ENCODE measurements at places on chromosomes 3 and 15.

- DNase-seq, result no peak
Observed at GRCh38 chr3:43159131-43159875, 53.4 kb upstream of the POMGNT2 start.

DNA sequence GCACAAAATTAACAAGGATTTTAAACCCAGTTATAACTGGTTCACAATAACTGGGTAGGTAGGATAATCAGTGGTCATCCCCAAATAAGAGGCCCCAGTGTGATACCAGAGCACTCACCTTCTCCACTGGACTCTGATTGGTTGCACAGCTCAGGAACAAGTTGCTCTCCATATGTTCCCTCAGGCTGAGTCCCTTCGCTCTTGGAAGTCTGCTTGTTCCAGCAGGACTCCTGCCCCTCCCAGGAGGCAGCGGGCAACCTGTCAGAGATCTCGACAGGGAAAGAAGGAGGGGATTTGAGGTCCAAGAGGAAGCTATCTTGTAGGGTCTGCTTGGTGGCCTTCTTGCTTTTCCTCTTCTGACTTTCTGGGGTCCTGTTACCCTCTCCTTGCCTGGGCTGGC, 51.6 kb upstream of the HEG1 start:
- DNase-seq, result no peak

- DNase-seq, result no peak
Observed at GRCh38 chr3:20008646-20009045, 3.4 kb downstream of the PP2D1 start.

DNA sequence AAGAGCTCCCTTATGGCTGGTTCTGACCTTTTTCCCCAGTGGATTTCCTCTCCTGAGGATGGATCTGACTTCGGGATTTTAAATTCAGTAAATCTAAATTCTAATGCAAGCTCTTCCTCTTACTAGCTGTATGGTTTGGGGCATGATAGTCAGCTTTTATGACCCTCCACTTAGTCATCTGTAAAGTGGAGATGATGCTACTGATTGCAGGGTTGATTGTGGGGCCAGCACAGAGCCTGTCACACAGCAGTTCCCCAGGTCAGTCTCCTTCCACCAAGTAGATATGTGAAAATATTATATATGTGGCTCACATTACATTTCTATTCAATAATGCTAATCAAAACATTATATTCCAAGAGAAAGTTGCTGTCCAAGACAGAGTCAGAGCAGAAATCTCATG, 141.3 kb upstream of the UBE2E1 start:
- no peak for DNase-seq

DNA sequence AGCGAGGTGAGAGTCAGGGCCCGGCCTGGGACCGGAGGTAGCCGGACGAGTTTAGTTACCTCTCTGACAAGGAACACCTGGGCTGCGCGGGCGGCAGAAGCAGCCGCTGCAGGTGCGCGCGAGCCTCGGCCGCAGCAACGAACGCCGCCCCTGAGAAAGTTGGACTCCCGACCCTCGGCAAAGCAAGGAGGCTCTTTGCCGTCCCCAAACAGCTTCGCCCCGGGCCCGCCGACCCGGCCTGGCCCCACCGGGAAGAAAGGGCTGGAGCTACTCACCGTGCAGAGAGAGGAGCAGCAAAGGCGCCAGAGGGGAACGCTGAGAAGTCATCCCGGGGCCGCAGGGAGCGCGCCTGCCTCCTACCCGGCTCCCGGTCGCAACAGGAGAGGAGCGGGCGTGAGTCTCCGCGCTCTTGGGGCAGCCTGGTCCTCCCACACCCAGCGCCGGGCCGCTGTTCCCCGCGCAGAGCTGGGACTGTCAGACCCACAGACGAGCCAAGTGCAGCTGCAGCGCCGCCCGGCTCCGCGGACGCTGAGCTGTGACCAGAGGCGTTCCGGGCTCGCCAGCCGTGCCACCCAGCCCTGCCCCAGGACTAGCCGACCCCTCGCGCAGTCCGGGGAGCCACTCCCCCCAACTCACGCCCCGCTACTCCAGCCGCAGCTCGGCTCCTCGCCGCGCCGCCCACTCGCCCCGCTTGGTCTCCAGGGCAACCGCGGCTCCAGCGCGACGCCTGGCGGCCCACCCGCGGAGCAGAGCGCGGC, at the start of gene IGSF11:
TSS of gene IGSF11 (minus strand) at position 591 of the 758 bp plus-strand sequence. CDS start at position 327, 264 bp downstream.
- peak; percentile 53 for DNase-seq

- no peak for DNase-seq
Observed at GRCh38 chr3:126338790-126339288, 18.4 kb downstream of the KLF15 start.

DNA sequence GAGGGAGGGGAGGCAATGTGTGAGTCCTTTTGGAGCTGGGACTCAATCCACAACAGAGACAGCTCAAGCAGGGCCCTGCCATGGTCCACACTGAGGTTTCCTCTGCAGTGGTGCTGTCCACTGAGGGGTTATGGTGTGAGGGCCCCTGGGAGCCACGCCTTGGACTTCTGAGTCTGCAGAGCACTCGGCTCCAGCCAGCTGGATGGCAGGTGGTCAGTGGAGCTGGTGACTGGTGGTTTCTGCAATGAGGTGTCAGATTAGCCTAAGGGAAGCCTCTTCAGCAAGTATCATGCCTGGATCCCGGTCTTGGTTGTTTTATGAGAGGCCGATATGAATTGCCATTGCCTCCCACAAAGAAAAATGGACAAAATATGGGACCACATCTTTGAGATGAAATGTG, 21.7 kb downstream of the LSM3 start:
- DNase-seq, result no peak

DNA sequence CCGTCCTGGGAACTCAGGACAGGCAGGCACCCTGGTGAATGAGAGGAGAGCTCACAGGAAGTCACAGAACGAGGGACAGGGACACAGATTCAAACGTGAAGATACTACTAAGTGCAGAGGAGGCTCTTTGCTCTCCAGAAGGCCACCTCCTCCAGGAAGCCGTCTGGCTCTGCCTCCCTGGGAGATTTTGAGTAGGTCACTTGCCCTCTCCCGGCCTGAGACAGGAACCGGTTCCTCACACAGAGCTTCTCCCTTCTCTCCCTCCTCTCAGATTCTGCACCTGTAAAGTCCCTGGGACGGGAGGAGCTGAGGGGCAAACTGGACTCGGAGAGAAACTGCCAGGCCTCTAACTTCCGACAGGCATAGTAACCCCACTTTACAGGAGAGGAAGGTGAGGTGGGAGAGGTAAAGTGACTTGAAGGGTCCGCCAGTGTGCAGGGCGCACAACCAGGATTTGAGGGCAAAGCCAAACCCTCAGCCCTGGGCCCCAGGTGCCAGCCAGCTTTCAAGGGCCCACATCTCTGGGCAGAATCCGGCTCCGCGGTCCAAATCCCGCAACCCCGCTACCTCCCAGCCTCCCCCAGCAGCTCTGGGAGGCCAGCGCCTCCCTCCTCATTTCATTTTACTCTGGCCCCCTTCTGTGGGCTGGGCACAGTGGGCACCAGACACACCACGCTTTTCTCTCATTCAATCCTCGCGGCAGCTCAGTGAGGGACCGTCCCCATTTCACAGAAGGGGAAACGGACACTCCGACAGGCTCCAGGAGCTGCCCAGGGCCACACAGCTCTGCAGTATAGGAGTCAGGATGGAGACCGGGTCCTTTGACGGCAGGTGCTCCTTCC, 150.2 kb downstream of the SMAD6 start:
- DNase-seq, result peak; percentile 45

- no peak for DNase-seq
Observed at GRCh38 chr3:52248165-52248541, 2.6 kb downstream of the PPM1M start.

DNA sequence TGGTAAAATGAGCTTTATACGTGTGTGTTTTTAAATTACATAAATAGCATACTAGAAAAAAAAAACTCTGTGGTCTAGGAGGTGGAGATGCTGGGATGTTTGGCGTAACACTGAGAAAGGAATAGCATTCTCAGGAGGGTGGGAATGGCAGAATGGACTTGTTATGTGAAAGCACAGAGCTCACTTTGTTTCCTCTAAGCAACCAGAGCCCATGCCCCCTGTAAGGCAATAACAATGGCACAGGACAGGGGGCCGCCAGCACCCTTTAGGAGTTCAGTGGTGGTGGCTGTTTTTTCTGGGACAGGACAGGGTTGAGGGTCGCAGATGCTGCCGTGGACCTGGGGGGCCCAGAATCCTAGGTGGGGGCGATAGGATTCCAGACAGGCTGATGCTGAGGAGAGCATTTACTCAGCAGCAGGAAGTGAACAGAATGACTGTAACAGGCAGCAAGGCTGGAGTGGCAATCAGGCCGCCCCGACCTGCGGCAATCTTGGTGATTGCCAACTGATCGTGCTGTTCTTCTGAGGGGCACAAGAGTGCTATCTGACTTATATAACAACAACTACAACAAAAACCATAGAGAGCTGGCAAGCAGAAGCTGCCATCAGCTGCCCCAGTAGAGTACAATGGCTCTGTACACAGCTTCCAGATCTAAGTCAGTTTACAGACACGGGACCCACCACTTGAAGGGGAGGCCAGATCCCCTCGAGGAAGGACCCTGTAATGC, 160.4 kb downstream of the UACA start:
- DNase-seq, result no peak

DNA sequence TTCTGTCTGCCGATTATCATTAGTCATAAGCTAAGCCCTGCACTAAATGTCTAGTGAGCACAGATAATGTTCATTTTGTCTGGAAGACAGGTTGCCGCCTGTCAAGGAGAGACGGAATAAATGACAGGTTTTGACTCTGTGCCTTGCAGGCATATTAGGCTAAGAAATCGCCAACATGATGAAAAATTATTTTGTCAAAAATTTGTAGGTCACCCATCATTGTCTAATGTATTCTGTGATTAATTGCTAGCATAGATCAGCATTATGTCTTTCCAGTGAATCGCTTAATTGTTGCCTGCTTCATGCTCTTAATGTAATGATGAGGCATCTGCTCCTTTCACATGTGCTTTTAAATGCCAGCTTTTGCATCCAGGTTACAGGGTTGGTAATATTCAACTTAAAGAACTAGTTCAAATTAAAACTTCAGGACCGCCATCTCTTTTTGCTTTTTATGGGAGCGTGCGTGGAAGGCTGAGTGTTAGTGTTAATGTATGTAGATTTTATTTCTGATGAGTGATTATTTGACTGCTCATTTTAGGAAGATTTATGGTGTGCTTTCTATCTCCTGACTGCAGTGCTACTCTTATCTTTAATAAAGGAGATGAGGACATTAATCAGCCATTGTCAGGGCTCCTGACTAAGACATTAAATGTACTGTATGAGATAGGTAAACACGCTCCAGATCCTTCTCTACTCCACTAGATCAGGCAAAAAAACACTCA, 120.8 kb upstream of the MEIS2 start:
- no peak for DNase-seq

GRCh38 chr3:19527746-19528145, 379.4 kb downstream of the KCNH8 start:
- no peak for DNase-seq

GRCh38 chr15:25742041-25742730, 120.9 kb downstream of the ATP10A start:
- DNase-seq, result no peak

DNA sequence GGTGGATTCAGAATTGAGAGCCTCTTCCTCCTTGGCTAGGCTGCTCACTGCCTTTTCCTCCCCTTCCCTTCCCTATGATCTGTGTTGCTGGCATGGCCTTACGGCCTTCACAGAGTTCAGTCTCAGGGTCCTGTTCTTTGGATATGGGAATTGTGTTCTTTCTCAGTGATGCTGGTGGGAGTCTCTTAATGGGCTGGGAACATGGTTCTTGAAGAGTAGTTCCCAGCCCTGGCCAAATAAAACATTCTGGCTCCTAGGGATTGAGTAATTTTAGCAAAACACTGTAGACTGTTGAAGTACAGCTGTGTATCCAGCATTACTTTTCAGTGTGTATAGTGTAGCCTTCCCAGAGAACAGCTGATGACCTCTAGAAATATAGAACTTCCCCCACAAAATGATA, 22.6 kb upstream of the FILIP1L start:
- DNase-seq, result no peak

DNA sequence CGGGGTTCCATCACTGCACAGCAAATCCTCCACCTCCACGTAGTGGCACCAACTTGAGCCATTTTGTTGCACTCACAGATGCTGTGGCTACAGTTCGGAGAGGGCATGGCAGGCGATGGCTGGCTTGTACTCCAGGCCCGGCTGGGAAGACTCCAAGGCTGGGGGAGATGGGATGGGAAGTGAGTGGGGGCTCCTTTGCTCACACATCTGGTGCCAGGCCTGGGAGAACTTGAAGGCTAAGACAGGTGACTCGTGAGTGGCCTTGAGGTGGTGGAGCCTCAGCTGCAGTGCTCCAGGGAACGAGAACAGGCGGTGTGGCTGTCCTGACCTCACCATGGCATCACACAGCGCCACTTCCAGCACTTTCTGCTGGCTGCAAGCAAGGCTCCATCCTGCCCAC, 87.9 kb downstream of the PLXNA1 start:
- DNase-seq, result no peak

DNA sequence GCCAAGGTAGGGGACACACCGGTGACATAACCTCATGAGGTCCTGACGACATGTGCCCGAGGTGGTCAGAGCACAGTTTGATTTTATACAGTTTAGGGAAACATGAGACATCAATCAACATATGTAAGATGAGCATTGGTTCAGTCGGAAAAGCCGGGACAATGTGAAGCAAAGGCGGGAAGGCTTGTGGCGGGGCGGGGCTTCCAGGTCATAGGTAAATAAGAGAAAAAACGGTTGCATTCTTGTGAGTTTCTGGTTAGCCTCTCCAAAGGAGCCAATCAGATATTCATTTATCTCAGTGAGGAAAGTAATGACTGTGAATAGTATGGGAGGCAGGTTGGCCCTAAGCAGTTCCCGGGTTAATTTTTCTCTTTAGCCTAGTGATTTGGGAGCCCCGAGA, 271.7 kb upstream of the ATP10A start:
- DNase-seq, result no peak

- DNase-seq, result no peak
Observed at GRCh38 chr3:101876142-101876541, 26.8 kb downstream of the NFKBIZ start.

DNA sequence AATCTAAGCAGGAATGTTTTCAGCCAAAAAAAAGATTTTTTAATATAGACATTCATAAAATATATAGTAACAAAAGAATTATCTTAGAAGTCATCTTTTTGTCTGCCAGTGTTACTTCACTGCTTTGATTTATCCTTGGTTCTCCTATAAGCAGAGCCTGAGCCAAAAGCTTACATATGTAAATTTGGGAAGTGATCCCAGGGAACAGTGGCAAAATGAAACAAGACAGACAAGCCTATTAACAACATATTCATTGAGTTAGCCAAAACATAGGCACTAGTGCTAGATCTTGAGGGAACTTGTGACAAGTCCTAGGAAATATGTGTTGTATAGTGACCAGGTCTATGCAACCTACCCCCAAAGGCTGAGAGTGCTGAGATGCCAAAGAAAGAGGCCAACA, 11.3 kb downstream of the GTPBP8 start:
- DNase-seq, result no peak

GRCh38 chr3:53202331-53203015, 41.5 kb downstream of the PRKCD start:
- no peak for DNase-seq

DNA sequence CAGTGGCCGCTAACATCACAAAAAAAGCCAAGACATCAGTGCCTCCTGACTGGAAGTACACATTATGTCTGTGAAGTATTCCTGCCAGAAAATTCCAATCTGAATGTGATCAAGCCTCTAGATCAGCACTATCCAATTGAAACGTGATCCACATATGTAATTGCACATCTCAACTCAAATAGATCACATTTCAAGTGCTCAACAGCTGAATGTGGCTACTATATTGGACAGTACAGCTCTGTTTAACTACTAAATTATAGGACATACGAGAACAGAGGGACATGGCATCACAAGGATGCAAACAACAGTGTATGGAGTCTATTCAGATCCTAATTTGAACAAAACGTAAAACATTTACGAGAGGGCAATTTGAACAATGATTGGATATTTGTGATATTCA, 542 bp upstream of the UBAP1L start:
- DNase-seq, result no peak

GRCh38 chr3:100319951-100320350, 14.6 kb upstream of the NIT2 start:
- no peak for DNase-seq
